Dermis microvascular lymphatic vessel endothelial cell (primary cell): ENCODE measurements at places on chromosomes 11 and 22.

- DNase-seq, result no peak
Measured at GRCh38 chr11:72951193-72951592, 137.0 kb downstream of the ATG16L2 start.

DNA sequence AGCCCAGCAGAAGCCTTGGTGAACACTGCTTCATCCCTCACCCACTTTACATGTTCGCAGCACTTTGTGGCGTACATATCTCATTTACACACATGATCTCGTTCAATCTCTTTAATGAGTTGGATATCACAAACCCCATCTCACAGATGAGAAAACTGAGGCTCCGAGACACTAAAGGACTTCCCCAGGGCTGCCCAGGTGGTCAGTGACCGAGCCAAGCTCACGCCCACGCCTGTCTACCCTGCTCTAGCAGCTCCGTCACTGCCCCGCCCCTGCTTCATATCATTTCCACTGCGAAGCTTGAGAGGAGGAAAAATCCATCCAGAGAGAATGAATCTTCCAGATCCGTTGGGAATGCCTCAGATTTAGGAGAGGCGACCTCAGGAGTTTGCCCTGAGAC is 11.8 kb upstream of the DSCAML1 start:
- no peak for DNase-seq

GRCh38 chr11:1834062-1834610 is 654 bp upstream of the SYT8 start:
- no peak for DNase-seq

- no peak for DNase-seq
Measured at GRCh38 chr11:40037005-40037404, 1422.4 kb downstream of the LRRC4C start.

DNA sequence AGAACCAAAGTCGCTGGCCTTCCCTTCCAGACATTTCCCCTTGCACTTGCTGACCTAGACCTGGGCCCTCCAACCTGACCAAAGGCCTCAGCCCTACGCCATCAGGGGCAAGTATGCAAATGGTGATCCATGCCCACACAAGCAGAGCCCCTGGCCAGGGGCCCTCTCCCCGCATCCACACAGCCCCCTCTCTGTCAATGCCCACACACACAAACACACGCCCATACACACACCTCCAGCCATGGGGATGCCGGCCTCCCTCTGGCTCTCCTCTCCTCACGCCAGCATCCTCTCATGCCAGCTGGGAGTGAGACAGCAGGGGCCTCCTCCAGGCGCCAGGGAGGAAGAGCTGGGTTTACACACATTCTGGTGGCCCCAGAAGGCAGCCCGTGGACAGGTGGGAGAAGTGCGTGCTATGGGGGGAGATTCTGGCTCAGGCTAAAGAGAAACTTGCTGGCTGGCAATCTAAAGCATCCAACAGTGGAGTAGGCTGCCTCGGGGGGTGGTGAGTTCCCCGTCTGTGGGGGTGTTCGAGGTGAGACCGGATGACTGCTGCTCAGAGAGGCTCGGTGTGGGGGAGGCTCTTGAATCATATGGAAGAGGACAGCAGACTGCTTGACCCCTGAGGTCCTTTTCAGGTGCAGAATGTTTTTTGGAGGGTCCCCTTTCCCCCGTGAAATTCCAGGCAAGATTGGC is 4.8 kb downstream of the NRXN2 start:
- no peak for DNase-seq

DNA sequence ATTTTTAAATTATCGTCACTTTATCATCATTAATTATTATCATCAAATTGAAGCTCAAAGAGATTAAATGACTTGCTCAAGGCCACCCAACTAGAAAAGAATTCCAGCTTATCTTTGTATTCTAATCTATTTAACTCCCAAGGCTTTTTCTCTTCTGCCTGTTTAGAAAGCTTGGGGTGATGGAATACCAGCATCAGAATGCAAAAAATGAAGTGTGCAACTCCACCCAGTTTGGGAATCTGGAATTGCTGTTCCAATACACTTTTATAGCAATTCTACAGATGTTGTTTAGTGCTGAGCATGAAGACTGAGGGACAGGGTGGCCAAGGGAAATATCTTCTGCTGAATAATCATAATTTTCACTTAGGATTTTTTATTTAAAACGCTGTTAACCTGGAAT is 97.2 kb upstream of the FIBIN start:
- no peak for DNase-seq

GRCh38 chr11:58186938-58187337 is 1.9 kb upstream of the OR9Q2 start:
- no peak for DNase-seq

DNA sequence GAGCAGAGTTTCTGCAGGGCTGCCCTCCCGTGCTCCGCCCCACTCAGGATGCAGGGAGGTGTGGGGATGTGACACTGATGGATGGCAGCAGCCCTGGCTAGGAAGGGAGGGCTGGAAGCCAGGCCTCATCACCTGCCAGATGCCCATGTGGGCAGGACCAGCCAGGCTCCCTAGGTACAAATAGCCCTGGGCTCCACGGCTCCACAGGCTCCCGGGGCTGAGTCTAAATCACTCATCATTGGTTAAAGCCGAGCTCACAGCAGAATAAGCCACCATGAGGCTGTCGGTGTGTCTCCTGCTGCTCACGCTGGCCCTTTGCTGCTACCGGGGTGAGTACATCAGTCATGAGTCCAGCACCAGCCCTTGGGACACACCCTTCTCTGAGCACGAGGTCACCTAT is at the start of gene SCGB1D1:
SCGB1D1 (plus strand) TSS at position 206 of the 400 bp plus-strand sequence; CDS start at position 275, 69 bp downstream.
- no peak for DNase-seq

DNA sequence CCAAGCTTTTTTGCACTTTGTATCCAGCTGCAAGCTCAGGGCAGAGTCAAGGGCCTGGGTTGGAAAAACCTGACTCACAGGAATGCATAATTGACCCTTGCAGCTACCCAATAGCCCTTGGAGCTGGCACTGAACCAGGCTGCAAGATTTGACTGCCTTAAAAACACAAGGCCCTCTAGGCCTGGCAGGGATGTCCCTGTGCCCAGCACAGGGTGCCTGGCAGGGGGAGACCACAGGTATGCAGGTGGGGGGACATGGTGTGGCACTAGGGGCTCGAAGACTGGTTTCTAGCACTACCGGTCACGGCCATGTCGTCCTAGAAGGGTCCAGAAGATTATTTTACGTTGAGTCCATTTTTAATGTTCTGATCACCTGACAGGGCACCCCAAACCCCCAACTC is 30.2 kb downstream of the SBF1 start:
- peak; percentile 54 for DNase-seq

- no peak for DNase-seq
Measured at GRCh38 chr22:46195487-46196165, 45.3 kb downstream of the PPARA start.

DNA sequence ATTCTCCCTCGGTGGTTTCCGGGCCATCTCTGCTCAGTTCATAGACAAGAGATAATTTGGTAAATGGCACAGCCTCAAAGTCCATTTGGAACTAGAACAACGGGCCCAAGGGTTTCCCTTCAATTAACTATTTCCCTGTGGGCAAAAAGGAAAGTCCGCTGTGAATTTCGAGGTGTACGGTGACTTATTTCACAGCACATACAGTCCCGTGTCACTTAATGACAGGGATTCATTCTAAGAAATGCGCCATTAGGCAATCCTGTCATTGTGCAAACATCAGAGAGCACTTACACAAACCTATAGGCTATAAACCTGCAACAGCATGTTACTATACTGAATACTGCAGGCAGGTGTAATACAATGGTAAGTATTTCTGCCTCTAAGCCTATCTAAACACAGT is 551.6 kb downstream of the OPCML start:
- no peak for DNase-seq

- DNase-seq, result no peak
Measured at GRCh38 chr11:11967669-11968510, 40.5 kb downstream of the DKK3 start.

DNA sequence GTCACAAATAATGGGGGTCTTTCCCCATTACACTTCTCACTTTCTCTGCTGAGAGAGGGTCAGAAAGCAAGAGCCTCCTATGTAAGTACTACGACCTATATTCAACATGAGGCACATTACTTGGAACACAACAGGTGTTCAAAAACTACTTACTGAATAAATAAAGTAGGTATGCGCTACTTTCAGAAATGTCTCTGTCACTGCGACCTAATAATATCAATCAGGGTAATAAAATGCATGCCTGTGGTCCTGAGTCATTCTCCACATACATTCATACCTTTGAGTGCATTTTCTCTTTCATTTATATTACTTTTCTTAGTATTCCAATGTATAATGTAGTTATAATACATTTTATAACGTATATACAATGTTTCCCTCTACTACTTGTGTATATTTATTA is 838.9 kb downstream of the DLG2 start:
- DNase-seq, result no peak

DNA sequence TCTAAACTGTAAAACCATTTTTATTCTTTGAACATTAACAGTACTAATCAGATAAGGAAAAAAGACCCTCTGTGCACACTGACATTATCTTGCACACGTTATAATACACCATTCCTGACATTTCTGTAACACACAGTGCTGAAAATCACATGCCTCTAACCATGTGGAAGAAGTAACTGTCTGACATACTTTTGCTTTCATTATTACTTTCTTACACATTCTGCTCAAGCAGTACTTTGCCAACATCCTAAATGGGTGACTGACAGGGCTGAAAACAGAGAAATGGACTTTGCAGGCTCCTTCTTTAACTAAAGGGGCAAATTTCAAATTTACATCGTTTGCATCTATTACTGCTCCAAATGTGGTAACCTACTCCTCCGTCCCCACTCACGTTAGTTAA is 22.8 kb upstream of the TP53AIP1 start:
- DNase-seq, result no peak

DNA sequence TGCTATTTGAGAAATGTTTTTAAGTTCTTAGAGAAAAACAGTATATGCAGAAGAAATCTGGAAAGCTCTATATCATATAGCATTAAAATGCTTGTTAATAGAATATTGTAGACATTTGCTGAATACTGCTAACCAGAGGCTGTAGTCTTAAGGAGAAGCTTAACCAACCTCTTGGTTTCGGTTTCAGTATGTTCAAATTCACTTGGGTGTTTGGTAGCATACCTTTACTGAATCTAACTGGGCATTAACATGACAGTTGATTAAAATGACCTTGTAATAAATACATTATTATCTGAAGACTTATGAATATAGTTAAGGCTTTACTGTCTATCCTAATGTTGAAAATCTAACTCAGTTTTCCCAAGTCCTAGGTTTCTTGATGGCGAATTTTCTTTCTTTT is 5.4 kb downstream of the PCF11 start:
- no peak for DNase-seq

GRCh38 chr22:23684026-23684425 is 6.8 kb upstream of the RGL4 start:
- DNase-seq, result no peak

DNA sequence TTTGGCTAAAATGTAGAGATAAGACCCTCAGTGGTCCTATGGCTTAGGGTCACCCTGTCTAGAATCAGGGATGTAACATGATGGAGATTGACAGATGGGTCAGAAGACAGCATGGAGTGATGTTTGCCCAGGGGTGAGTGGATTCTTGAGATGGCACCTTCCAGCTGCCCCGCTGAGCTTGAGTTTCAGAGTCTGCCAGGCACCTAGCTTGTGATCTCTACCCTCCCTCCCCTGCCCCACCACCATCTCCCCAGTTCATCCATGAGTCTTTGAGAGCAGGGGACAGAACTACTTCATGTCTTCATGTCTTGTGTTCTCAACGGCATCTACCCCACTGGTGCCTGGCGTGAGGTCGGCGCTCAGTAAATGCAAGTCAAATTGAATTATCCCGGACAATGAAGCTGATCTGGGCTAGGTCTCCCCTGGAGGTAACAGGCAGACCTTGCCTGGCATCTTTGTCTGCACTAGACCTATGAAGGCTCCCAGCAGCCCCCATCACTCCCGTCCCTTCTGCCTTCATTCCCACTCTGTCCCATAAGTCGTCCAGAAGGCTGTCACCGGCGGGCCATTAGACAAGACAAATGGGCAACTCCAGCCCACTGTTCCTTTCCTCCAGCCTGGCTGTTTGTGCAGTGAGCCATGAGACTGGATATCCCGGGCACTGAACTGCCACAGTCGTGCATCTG is 239.2 kb upstream of the TBCEL start:
- DNase-seq, result no peak

DNA sequence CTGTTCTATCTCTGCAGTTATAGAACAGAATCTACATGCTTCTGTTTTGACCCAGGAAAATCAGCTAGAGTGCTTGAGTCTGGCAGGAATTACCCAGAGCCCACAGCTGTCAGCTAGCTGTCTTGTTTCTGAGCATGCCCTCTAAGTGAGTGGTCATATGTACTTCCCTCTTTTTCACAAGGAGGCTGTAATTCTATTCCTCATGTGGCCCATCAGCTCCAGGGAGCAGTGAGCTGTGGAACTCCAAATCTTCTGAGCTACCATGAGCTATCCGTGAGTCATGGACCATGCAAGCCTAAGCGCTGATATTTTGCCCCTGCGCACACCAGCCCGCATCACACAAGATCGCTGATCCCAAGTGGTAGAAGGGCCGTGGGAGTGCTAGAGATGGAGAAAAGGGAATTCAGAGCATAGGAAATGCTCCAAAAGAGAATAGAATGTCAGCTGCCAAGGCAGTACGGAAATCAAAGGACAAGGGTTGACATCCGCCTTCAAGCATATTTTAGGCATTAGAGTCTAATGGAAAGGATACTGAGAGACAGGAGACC is 5.4 kb downstream of the FJX1 start:
- DNase-seq, result peak; percentile 94

GRCh38 chr11:21415606-21416005 is 746.2 kb downstream of the NELL1 start:
- no peak for DNase-seq

- no peak for DNase-seq
Measured at GRCh38 chr11:132751516-132752250, 780.6 kb downstream of the OPCML start.

- no peak for DNase-seq
Measured at GRCh38 chr11:65496304-65497140, 2.3 kb upstream of the MALAT1 start.

GRCh38 chr11:47285969-47286770 is 16.2 kb downstream of the MADD start:
- no peak for DNase-seq

DNA sequence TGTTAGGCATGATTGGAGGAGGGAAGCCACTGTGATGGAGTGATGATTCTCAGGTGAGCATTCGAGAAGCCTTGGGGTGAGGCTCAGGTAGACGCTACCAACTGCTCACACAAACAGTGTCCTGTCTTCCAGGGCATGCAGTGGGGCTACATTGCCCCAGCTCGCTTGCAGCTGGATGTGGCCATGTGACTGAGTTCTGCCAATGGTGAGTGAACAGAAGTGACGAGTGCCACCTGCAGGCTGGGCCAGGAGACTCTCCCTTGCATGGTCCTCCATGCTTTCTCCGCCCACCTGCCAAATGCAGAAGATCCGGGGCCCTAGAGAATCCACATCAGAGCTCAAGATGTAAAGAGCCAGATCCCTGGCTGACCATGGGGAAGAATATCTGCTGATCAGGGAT is 195.9 kb downstream of the BCR start:
- DNase-seq, result peak; percentile 20

- DNase-seq, result no peak
Measured at GRCh38 chr11:66863428-66864125, 6.7 kb downstream of the LRFN4 start.

- no peak for DNase-seq
Measured at GRCh38 chr22:22830193-22830592, 57.4 kb upstream of the IGLL5 start.

GRCh38 chr11:7936615-7937014 is 4.9 kb downstream of the OR10A3 start:
- no peak for DNase-seq

GRCh38 chr11:93025558-93026255 is 56.3 kb downstream of the MTNR1B start:
- DNase-seq, result no peak

GRCh38 chr22:39374191-39374590 is 24.4 kb downstream of the SYNGR1 start:
- no peak for DNase-seq

- peak; percentile 34 for DNase-seq
Measured at GRCh38 chr11:95092549-95093324, 3.1 kb downstream of the ENDOD1 start.
